GM12891 (cell line): ENCODE measurements at places on chromosomes 5 and 9.

DNA sequence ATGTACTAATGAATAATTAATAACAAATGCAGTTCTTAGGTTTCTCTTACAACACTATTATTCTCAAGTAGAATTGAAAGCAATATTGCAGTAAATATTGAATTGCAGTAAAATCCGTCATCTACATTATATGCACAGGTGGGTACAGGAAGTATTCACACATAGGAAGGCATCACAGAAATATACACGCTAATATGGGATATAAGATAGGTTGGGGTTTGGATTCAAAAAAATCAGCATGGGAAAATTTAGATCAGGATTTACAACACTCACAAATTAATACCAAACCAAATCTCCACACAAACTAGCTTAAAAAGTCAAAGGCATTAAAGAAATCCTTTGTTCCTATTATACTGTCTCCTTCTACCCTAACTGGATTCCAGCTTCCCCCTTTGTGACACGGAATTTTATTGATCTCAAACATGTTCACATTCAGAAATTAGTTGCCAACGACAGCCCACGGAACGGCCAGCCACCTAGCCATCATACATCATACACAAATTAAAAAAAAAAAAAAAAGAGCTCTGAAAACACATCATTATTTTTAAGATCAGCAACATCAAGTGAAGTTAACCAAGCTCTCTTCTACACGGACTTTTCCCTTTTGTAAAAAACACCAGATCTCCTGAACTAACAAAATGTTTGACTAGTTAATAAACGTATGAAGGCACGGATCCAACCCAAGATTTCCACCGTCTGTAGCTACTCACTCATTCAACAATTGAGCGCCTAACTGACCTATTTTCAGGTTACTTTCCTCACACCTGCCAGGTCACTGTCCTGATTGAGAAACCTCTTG, 2.2 kb downstream of the NR6A1 start:
- no peak for DNase-seq

- DNase-seq: no peak
Measured at GRCh38 chr9:23769307-23769935, 56.6 kb downstream of the ELAVL2 start.

DNA sequence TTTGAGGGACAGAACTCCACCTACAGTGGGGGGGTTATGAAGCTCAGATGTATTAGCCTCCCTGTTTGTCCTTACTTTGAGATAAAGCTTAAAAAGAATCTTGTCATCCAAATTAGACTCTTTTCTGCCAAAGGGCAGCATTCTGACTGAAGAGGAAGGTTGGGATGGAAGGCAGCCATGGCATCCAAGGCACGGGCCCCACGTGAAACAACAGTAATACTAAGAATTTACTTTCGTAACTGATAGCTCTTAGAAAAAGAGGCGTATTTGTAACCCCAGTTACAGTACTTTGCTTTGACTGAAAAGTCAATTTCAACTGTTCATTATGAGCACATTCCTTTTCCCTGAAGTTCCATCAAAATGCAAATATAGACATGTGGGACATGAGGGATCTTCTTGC, 168.5 kb downstream of the ARRDC3 start:
- DNase-seq: no peak

- no peak for DNase-seq
Measured at GRCh38 chr5:82674671-82675070, 396.5 kb upstream of the RPS23 start.

- no peak for DNase-seq
Measured at GRCh38 chr5:132826424-132827082, 3.9 kb downstream of the SHROOM1 start.

DNA sequence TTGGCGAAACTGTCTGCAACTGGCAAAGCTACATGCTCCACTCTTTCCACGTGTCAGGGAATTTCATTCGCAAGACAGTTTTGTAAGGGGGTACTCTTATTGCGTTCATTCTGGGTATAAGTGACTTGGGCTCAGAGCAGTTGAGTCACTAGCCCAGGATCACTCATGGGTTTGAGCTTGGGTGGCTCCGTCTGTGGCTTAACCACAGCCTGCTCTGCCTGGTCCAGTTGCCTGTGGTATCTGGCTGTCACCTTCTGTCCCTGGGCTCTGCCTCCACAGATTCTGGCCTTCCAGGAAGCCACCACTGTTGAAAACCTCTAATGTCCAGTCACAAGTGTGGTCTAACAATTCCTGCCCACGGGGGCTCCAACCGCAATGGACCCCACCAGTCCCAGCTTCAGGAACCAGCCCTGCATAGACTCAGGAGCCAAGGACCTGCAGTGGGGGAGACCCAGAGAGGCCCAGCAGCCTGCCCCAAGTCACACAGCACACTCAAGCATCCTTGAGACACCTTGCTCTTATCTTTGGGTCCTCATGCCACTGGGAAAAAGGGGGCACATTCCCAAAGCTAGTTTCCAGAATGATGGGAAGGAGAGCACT, 10.4 kb downstream of the KIF12 start:
- no peak for DNase-seq

- DNase-seq: no peak
Measured at GRCh38 chr9:24036459-24036858, 210.4 kb upstream of the ELAVL2 start.

DNA sequence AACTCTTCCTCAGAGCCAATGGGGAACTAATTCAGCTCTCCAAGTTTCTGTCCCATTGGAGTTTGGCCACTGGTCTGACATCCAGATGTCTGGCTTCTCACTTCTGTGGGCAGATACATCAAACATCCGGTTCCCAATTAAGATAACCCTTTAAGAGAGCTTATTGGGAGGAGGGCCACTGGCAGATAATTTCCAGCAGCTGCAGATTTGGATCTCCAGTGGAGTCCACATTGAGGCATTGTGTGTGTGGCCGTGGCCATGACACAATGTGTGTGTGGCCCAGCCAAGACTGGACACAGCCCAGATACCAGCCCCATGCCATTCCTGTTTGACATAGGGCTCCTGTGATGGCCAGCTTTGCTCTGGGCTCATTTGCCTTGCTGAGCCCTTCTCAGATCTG, 110.5 kb upstream of the MAP1B start:
- no peak for DNase-seq

- DNase-seq: no peak
Measured at GRCh38 chr5:181149806-181150733, 2.7 kb downstream of the OR2V2 start.

GRCh38 chr9:23596913-23597634, 229.0 kb downstream of the ELAVL2 start:
- no peak for DNase-seq

DNA sequence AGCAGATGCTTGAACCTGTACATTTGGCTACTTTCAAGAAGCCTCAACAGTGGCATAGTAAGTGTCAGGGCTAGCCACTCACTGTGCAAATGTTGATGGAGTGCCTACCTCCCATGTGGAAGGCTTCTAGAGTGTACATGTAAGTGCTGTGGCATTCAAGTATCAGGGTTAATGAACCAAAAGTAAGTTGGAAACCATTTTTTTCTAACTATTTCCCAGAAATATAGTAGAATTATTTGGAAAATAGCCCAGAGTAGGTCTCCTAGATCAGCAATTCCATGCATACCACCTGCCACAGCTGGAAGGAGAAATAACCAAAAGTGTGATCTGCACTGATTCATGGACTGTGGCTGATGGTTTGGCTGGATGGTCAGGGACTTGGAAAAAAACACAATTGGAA, 53.3 kb downstream of the FOXD1 start:
- no peak for DNase-seq

- peak; percentile 79 for DNase-seq
Measured at GRCh38 chr9:93302586-93303257, 118.8 kb downstream of the WNK2 start.

DNA sequence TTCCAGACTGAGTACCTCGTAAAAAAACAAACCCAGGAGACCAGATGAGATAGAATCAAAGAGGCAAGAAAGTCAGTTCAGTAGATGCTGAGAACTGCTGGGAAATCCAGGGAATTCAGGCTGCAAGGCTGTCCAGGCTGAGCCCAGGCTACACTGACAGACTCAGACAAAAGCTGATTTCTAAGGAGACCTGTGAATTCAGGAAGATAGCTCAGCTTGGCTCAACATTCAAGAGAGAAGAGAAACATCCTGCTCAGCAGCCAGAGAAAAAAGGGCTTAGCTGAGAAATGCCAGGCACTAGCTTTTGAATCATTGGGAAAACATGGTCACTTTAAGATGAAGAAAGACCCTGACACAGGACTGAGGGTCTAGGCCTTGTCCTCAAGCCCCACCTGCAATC, 118.2 kb upstream of the SLC44A1 start:
- DNase-seq: no peak

- DNase-seq: no peak
Measured at GRCh38 chr5:26691486-26691885, 346.9 kb downstream of the CDH9 start.

- DNase-seq: no peak
Measured at GRCh38 chr5:137310051-137310730, 188.9 kb downstream of the SPOCK1 start.

- DNase-seq: no peak
Measured at GRCh38 chr9:77588271-77588937, 59.7 kb downstream of the GNA14 start.
